Effector memory CD4-positive, alpha-beta T cell (primary cell): ENCODE measurements at places on chromosomes 1 and 21.

- no peak for DNase-seq
- peaks cover 9% of the 10 kb centered on the region for H3K4me1 ChIP-seq
- peaks cover 6% of the 10 kb centered on the region for H3K27me3 ChIP-seq
- no peak overlapping the region for H3K27ac ChIP-seq
- no peaks in the 10 kb centered on the region for H3K36me3 ChIP-seq
These were observed 1.8 kb downstream of the VASH2 start for GRCh38 chr1:212951947-212952640.

DNA sequence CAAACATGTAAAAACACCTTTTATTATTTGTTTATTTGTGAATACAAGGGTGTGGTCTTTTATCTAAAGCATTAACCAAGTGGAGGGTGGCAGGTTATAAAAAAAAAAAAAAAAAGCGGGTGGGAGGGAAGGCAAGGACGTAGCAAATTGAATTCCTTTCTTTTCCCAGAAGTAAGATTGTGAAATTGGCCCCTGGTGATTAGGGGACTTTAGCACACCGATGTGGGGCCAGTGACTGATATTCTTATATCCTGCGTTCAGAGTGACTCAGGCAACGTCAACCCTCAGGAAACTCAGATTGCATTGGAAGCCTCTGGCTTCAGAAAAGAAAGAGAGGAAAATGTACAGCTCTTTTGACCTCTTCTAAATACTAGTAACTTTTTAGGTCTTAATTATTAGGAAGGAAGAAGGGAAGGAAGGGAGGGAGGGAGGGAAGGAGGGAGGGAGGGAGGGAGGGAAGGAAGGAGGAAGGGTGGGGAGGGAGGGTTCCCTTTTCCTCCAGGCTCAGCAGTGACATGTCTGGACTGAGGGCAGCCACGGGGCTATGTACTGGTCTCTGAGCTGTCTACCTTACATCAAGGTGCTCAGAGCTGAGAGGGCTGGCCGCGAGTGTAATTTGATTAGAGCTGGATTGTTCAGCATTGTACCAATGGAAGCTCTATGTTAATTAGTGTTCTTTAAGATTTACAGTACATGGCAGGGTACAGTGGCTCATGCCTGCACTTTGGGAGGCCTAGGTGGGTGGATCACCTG is 30.2 kb downstream of the EVA1C start:
- no peaks in the 10 kb centered on the region for H3K4me1 ChIP-seq
- no peak overlapping the region for H3K27ac ChIP-seq
- no peaks in the 10 kb centered on the region for H3K27me3 ChIP-seq
- peaks cover 4% of the 10 kb centered on the region for H3K36me3 ChIP-seq
- no peak overlapping the region for H3K4me3 ChIP-seq
- DNase-seq = no peak

DNA sequence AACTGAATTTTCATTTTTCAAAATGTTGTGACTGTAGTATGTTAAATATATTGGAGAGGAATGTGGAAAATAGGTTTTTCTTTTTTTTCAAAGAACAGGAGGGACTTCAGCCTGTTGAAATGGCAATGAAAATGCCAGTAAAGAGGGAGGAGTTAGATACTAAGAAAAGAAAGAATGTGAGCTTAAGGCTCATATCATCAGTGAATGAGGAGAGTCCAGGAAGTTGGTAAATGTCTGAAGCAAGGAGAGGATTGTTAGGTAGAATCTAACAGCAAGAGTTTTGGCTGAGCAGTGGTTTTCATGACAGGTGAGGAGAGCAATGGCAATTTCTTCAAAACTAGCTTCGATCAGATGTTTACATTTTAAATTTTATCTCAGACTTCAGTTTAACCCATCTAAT is 43.0 kb downstream of the PLA2G4A start:
- no peaks in the 10 kb centered on the region for H3K4me1 ChIP-seq
- no peak for DNase-seq
- no peaks in the 10 kb centered on the region for H3K27me3 ChIP-seq
- no peak overlapping the region for H3K4me3 ChIP-seq
- no peaks in the 10 kb centered on the region for H3K36me3 ChIP-seq

- no peak overlapping the region for H3K27ac ChIP-seq
- no peak for DNase-seq
- H3K4me1 ChIP-seq = no peaks in the 10 kb centered on the region
- no peaks in the 10 kb centered on the region for H3K36me3 ChIP-seq
- H3K27me3 ChIP-seq = no peaks in the 10 kb centered on the region
These were observed 382.8 kb downstream of the RRAGC start for GRCh38 chr1:38476850-38477178.

DNA sequence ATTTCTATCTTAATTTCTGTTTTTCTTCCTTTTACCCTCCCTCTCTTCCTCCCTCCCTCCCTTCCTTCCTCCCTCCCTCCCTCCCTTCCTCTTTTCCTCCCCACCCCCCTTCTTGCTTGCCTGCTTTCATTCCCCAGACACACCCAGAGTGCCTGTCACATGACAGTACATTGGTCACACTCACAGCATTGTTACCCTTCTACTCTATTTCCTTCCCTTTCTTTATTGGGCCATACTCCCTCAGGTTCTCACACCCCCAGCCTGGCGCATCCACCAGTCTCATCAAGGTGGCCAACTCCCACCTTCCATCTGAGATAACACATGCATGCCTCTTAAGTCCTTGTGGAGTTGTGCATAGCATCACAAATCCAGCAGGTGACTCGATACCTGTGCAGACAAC is 10.9 kb downstream of the TMPRSS3 start:
- H3K27ac ChIP-seq = no peak overlapping the region
- H3K4me3 ChIP-seq = no peak overlapping the region

- no peaks in the 10 kb centered on the region for H3K36me3 ChIP-seq
- H3K4me1 ChIP-seq = peaks cover 12% of the 10 kb centered on the region
- no peak overlapping the region for H3K27ac ChIP-seq
- no peak overlapping the region for H3K4me3 ChIP-seq
These were observed 61.0 kb downstream of the DNTTIP2 start for GRCh38 chr1:93817819-93818569.

- no peak overlapping the region for H3K4me3 ChIP-seq
- no peak for DNase-seq
- H3K36me3 ChIP-seq = peaks cover 12% of the 10 kb centered on the region
- no peak overlapping the region for H3K27ac ChIP-seq
- no peaks in the 10 kb centered on the region for H3K27me3 ChIP-seq
- no peaks in the 10 kb centered on the region for H3K4me1 ChIP-seq
These were observed 21.6 kb downstream of the RAB3GAP2 start for GRCh38 chr1:220250681-220251080.

GRCh38 chr1:66944330-66945274 is 19.8 kb downstream of the MIER1 start:
- peaks cover 33% of the 10 kb centered on the region for H3K36me3 ChIP-seq
- DNase-seq = no peak

- no peak for DNase-seq
- no peaks in the 10 kb centered on the region for H3K4me1 ChIP-seq
- H3K36me3 ChIP-seq = no peaks in the 10 kb centered on the region
- no peak overlapping the region for H3K4me3 ChIP-seq
These were observed 133.0 kb downstream of the DUSP10 start for GRCh38 chr1:221608835-221609320.

GRCh38 chr1:219088778-219089557 is 84.7 kb upstream of the LYPLAL1 start:
- H3K27me3 ChIP-seq = no peaks in the 10 kb centered on the region
- H3K27ac ChIP-seq = no peak overlapping the region
- H3K4me3 ChIP-seq = no peak overlapping the region
- no peaks in the 10 kb centered on the region for H3K36me3 ChIP-seq
- H3K4me1 ChIP-seq = no peaks in the 10 kb centered on the region

- H3K36me3 ChIP-seq = no peaks in the 10 kb centered on the region
- DNase-seq = no peak
- H3K27me3 ChIP-seq = no peaks in the 10 kb centered on the region
- no peaks in the 10 kb centered on the region for H3K4me1 ChIP-seq
These were observed 9.8 kb downstream of the OR2W3 start for GRCh38 chr1:247905181-247905580.

DNA sequence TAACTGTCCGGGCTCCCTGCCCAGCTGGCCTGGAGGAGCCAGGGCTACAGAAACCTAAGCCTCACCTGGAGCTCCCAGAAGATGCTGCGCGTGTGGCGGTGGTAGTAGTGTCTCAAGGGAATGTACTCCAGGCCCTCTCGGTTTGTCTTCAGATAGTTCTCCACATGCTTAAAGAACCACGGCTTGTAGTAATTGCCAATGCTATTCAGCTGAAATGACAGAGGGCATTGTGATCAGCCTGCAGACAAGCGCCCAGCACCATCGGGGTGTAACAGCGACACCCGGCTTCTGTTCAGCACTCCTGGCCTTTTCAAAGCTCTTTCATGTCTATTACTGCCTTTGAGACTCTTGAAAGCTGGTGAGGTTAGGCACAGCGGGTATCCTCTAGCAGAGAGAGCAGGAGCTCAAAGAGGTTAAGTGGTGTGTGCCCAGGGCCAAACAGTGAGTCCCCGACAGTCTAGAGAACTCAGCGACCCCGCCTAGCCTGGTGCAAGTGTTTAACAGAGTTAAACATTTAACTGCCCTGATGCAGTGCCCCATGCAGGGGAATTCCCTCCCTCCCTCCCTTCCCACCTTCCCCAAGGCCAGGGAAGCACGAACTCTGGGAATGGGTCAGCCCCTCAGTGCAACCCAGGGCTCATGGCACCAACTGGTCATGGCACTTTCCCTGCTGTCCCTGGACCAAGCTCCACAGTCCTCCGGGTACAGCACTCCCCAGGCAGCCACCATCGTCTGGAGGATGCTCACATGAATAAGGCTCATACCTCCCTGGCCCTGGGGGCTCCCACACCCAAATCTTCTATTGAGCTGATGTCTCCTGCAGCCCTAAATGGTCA is 21.5 kb downstream of the DHCR24 start:
- no peak overlapping the region for H3K27ac ChIP-seq
- no peaks in the 10 kb centered on the region for H3K4me1 ChIP-seq
- H3K36me3 ChIP-seq = no peaks in the 10 kb centered on the region
- no peaks in the 10 kb centered on the region for H3K27me3 ChIP-seq
- DNase-seq = no peak
- no peak overlapping the region for H3K4me3 ChIP-seq

GRCh38 chr1:31371121-31371959 is 1.5 kb downstream of the FABP3 start:
- H3K27ac ChIP-seq = no peak overlapping the region
- no peak overlapping the region for H3K4me3 ChIP-seq
- peaks cover 11% of the 10 kb centered on the region for H3K4me1 ChIP-seq
- no peak for DNase-seq
- H3K27me3 ChIP-seq = no peaks in the 10 kb centered on the region
- H3K36me3 ChIP-seq = no peaks in the 10 kb centered on the region

DNA sequence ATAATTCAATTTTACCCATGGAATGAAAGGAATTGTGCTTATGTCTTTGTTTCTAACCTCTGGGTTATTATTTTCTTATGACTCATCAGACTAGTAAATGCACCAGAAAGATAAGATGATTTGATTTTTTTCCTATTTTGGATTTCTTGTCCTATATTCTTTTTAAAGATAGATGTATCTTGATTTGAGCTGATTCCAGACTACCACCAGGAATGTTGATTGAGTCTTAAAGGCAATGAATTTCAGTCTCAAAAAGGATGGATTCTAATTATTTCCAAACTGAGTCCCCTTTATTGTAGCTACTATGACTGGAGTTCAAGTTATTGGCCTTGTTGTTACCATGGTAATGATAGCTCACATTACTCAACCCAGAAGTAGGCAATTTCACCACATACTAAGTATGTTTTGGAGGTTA is 95.8 kb upstream of the RGS4 start:
- H3K4me3 ChIP-seq = no peak overlapping the region
- H3K27ac ChIP-seq = no peak overlapping the region
- H3K36me3 ChIP-seq = no peaks in the 10 kb centered on the region
- H3K4me1 ChIP-seq = no peaks in the 10 kb centered on the region

DNA sequence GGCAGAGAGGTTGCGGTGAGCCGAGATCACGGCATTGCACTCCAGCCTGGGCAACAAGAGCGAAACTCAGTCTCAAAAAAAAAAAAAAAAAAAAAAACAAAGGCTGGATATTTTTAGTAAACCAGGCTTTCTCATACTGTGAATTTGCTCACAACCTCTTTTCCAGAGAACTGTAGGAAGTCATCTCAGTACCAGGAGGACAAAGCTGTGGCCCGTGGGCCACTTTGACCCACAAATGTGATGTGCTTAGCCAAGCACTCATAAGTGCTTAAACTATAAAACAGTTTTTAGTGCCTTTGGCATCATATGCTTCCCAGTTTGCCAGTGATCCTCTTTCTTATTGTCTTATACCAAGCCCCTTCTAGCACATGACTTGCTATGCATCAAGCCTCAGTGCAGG is 46.5 kb downstream of the RNF11 start:
- H3K27ac ChIP-seq = no peak overlapping the region
- no peaks in the 10 kb centered on the region for H3K36me3 ChIP-seq
- H3K4me3 ChIP-seq = no peak overlapping the region
- no peaks in the 10 kb centered on the region for H3K4me1 ChIP-seq
